ENCODE measurements at places on chromosomes 12 and 14.

GRCh38 chr14:67602995-67603545, 3.0 kb upstream of the PIGH start:
- DNase-seq: peak; percentile 76

DNA sequence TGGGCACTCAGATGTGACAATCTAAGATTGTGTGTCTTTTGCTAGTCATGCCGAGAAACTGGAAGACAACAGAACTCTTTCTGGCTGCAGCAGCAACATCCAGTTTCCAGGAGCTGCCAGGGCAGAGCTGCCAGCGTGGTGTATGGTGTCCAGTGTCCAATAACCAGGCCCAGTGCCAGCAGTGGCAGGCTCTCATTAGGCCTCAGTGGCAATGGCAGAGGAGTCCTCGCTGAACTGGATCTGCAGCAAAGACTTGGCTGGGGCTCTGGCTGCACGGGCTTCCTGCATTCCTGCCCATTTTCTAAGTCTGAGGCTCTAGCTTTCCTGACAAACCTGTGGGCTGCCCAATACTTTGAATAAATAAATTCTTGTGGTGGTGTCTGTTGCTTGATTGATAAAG, 26.2 kb upstream of the PPM1A start:
- no peak for DNase-seq

- no peak for DNase-seq
Measured at GRCh38 chr12:18135086-18135485, 45.1 kb upstream of the RERGL start.

- no peak for DNase-seq
Measured at GRCh38 chr12:65637774-65638173, 186.5 kb upstream of the HMGA2 start.

- DNase-seq: no peak
Measured at GRCh38 chr14:64185184-64185583, 109.0 kb downstream of the ESR2 start.

GRCh38 chr12:92304371-92305055, 158.9 kb upstream of the BTG1 start:
- DNase-seq: no peak

DNA sequence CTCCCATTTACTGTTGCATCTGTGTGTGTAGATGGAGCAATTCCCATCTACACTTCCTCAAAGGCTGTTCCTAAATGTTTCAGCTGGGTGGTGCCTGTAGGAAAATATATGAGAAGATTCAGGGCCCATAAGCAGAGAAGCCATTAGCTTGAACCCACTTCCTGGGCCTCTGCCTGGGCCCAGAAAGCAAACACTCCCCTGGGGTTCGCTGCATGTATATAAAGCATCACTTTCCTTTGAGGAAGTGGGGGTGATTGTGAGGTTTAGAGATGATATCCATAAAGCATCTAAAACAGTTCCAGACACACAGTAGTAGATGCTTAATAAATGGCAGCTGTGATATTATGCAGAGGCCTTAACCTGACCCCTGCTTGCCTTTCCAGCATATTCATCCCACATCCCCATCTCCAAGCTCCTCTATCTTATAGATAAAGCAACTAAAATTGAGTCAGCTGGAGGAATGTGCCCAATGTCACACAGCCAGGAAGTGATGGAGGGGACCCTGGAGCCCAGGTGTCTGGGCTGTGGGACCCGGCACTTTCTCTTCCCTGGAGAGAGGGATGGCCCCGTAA, 280.0 kb upstream of the CRY1 start:
- no peak for DNase-seq

Measured in NAMALWA (cell line).